H9 (cell line): ENCODE measurements at places on chromosomes 12 and 14.

DNA sequence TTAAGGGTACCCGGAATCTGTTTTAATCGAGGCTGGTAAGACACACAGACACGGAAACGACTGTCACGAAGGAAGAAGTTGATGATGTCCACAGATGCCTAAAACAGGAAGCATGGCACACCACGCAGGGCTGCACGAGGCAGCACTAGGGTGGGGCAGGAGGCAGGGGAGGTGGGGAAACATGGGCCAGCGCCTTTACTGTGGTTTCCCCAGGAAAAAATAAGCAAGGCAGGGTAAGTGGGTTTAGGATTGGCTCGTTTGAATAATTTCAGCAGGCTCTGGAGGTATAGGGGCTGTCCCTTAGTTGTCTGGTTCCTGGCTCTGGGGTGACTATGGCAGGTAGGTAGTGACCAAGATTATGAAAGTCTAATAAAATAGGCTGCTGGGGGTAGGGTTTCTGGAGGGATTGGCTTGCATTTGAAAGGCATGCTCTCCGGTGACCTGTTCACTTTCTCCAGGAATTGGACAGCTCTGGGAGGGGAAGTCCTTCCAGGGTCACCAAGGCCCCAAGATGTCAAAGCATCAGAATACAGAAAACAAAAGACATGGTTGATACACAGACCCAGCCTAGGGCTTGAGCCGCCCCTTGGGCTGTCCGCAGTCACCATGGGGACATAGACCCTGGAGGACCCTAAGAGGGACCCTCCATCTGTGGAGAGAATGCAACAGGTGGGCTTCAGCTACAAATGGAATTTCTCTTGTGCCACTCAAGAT is 35.3 kb downstream of the MAP1LC3B2 start:
- no peaks in the 10 kb centered on the region; the same call in 1 of the 2 replicates for H3K4me1 ChIP-seq
- H3K27me3 ChIP-seq: no peaks in the 10 kb centered on the region
- no peak overlapping the region for H3K4me3 ChIP-seq
- H3K27ac ChIP-seq: no peak overlapping the region
- DNase-seq: no peak

DNA sequence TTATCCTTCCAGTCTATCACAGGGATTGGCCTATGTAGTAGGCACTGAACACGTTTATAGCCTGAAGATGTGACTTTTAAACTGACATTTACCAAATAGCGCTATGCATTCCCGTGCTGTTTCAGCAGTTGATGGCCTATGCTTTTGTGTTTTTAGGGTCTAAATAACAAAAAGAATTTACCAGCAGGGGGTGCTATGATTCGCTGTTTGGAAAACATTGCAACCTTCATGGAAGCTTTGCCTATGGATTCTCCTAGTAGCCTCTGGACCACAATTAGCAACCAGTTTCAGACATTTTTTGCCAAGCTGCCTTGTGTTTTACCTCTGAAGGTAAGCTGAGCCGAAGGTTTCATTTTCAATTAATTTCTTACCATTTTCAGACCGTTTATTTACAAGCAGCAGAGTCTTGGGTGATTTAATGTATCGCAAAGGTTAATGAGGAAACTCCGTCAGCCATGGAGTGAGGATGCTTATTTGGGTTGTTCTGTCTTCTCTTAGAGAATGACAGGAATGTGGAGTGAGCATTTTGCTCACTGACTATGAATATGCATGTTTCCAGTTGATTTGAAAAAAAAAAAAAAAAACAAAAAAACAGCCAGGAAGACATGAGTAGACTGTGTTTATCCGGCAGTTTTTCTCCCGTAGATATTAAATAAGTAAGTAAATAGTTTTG is 133.1 kb downstream of the PRIMA1 start:
- peaks cover 2% of the 10 kb centered on the region for H3K4me1 ChIP-seq
- H3K36me3 ChIP-seq: peaks cover 2% of the 10 kb centered on the region; the same call in 2 of the 3 replicates
- no peak overlapping the region for H3K4me3 ChIP-seq
- DNase-seq: peak; percentile 32

GRCh38 chr12:50297996-50298395 is 14.7 kb upstream of the LIMA1 start:
- H3K4me1 ChIP-seq: no peaks in the 10 kb centered on the region
- DNase-seq: no peak
- no peak overlapping the region for H3K4me3 ChIP-seq

DNA sequence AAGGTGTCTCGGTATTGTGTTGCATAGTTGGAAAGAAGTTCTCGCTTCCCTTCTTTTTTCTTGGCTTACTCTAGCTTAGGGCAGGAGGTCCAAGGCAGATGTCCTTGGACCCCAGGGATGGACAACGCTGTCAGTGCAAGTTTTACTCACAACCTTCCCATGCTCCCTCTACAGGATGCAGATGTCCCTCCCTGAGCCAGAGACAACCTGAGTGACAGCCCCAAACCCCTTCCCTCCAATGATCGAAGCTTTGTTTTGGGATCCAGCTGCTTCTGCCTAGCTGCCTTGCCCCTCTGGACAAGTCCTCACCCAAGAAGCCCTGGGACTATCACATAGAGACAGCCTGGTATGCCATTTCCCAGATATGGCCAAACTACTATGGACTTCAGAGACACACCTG is 112.0 kb upstream of the RAP1B start:
- no peaks in the 10 kb centered on the region for H3K4me1 ChIP-seq
- no peak overlapping the region for H3K27ac ChIP-seq
- DNase-seq: peak; percentile 38
- no peaks in the 10 kb centered on the region for H3K36me3 ChIP-seq
